ENCODE measurements at places on chromosomes 16 and 17. TPM values are rescaled to one million over a fixed set of nuclear protein-coding genes. Genes with fewer than 3 reads are reported as not detected.

DNA sequence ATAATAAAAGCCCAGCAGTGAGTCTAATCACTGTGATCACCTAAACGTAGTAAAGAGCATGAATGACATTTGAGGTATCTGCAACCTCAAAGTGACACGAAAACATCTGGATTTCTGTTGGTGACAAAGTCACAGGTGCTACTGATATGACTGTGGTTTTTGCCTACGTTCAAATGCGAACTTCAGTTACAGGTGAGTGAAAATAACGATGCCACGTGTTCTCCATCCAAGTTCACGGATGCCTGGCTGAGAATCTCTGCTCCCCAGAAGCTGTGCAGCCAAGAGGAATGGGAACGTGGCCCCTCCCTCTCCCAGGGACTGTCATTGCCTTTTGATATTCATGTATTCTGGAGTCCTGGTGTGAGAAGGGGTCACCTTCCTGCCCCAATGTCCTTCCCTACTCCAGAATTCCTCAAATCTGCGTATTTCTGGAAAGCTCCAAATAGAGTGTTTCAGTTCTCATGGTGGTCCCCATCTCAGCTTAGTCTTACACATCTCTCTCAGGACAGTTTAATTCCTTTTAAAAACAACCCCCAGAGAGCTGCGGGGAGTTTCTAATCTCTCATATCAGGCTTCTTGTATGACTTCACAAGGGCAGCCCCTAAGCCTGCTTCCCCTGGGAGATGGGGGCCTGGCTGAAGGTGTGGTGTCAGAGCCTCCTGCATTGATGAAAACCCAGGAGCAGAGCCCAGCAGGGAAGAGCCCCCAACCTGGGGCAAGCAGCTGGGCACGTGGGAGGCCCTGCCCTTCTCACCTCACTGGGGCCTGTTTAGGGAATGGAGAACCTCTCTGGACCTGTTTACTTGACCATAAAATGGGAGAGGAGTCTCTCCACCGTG lies 25.8 kb downstream of the PIK3R5 start:
- DNase-seq = no peak

Gene KIF18B
- polyA plus RNA-seq = 8.8 TPM

Gene CTRB2
- polyA plus RNA-seq = 0.23 TPM

DNA sequence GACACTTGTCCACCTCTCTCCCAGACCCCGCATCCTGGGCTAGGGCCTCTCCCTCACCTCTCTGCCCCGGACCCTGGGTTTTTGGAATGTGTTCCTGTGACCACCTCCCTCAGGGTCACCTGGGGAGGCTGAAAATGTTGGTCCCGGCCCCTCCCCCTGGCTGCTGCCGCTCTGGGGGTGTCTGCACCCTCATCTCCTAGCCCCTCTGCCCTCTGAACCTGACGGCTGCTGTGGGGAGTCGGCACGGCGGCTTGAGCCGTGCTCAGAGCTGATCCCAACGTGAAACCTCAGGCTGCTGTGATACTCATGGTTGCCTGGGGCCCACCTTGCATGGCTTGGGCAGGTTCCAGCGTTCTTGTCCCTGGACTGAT lies 42.8 kb downstream of the ADCY7 start:
- no peak for DNase-seq

- DNase-seq = no peak
Observed at GRCh38 chr17:57422574-57423164, 166.3 kb downstream of the MSI2 start.

DNA sequence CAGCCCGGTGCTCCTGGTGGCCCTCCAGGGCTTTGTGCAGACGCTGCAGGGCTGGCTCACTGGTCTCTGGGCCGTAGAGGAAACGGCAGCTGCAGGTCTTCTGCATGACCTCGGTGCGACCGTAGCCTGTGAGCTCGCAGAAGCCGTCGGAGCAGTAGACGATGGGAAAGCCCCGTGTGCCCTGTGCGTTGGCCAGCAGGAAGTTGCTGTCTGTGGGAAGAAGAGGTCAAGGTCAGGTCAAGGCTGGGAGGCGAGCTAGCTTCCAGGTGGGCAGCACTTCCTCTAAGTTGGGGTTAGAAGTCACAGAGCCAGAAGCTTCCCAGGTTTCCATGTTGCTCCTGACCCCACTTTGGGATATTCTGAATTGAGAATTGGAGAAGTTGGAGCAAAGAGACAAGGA lies 2.1 kb downstream of the KCNH4 start:
- DNase-seq = no peak

DNA sequence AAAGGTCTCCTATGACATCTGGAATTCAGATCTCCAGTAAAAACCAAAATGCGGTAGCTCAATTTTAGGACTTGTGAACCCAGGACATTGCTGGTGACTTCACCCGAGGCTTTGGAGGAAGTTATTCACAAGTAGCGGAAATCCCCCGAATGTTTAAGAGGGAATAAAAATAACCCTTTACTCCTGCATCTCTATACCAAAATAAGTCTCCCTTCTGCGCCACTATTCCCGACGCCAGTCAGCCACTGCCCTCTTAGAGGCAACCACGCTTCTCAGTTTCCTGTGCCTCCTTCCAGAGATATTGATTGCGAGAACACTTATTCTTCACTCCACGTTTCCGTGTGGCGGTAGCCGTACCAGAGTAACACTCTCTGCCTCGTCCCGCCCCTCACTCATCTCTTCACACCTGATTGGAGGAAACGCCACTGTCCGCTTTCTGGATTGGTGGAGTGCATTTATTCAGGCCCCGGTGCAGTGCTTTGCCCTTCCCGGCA lies 27.4 kb downstream of the EMP2 start:
- DNase-seq = no peak

- DNase-seq = no peak
Observed at GRCh38 chr17:73068322-73069153, 23.9 kb downstream of the SLC39A11 start.

Gene MPG
- 29.8 TPM for polyA plus RNA-seq

DNA sequence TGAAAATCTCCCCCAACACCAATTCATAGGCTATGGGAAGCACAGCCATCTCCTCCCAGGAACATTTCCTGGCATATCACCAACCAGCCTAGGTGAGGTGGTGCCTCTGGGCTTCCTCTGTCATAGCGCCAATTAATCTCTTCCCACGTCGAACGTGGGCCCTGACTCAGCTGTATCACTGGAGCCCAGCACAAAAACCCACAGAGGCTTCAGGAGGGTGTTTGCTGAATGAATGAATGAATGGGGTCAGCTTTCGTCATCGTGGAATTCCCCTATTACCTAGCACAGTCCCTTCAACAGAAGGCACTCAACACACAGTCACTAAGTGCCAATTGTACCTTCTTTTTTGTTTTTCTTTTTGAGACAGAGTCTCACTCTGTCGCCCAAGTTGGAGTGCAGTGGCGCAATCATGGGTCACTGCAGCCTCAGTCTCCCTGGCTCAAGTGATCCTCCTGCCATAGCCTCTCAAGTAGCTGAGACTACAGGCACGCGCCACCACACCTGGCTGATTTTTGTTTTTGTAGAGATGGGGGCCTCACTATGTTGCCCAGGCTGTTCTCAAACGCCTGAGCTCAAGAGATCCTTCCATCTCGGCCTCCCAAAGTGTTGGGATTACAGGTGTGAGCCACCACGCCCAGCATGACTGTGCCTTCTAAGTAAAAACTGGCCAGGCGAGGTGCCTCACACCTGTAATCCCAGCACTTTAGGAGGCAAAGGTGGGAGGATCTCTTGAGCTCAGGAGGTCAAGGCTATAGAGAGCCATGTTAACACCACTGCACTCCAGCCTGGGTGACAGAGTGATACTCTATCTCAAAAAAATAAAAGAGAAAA lies 4.1 kb downstream of the ZNF688 start:
- no peak for DNase-seq

Gene PABPN1L
- not detected for polyA plus RNA-seq

DNA sequence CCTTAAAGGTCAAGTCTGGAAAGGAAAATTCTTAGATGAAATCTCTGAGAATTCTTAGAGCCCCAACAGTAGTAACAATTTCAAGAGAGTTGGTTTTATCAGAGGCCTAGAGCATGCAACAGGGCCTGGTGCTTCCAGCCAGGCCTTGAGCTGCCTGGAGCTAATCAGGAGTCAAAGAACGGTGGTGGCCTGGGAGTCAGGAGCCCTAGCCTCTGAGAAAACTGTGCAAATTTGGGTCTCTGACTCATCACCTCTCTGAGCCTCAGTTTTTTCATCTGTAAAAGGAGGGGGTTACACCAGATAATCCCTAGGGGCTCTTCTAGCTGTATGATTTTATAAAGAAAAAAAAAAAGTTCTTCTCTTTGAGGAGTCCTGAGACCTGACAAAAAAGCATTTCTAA lies 227.3 kb upstream of the RPL38 start:
- DNase-seq = no peak

Gene SUMO2
- polyA plus RNA-seq = 309 TPM

Gene NPIPB4
- 83.9 TPM for polyA plus RNA-seq

Gene TPSB2
- 2.7 TPM for polyA plus RNA-seq

DNA sequence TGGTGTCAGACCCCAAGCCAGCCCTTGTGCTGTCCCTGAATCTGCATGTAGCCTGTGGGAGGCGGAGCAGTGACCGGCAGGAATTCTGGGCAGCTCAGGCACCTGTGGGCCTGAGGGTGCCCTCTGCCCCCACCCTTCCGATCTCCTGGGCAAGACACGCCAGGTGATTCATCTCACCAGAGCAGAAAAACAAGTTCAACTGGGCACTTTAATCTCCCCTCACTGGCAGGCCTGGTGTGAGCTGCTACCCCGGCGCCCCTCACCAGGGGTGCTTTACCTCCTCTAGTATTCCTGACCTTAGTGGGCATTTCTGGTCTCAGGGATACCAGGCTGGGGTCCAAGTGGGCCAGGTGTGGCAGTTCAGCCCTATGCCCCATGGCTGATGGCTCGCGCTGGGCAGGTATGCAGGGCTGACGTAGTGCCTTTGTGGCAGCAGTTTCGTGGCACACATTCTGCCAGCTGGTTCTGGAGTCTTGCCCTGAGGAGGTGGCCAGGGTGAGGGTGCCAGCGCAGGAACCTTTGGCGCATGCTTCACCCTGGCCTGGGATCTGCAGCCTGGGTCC lies 6.0 kb downstream of the ERBB2 start:
- no peak for DNase-seq

DNA sequence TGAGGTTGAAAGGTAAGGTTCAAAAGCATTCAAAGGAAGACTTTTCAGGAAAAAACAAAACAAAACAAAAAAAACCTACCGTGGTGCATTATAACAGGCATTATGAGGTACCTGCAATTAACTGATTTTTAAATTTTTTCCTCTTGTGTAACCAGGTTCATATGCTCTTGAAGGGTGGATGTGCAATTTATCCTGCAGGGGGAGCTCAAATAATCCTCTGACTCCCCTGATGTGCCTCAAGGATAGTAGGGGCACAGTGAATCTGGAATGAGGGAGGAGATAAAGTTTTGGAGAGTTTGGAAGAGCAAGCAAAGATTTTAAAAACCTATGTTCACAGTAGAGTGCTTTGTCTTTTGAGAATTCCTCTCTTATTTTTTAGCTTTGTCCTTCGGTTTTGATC lies 1349.4 kb downstream of the CDH8 start:
- DNase-seq = no peak

Gene PALB2
- polyA plus RNA-seq = 9.7 TPM

DNA sequence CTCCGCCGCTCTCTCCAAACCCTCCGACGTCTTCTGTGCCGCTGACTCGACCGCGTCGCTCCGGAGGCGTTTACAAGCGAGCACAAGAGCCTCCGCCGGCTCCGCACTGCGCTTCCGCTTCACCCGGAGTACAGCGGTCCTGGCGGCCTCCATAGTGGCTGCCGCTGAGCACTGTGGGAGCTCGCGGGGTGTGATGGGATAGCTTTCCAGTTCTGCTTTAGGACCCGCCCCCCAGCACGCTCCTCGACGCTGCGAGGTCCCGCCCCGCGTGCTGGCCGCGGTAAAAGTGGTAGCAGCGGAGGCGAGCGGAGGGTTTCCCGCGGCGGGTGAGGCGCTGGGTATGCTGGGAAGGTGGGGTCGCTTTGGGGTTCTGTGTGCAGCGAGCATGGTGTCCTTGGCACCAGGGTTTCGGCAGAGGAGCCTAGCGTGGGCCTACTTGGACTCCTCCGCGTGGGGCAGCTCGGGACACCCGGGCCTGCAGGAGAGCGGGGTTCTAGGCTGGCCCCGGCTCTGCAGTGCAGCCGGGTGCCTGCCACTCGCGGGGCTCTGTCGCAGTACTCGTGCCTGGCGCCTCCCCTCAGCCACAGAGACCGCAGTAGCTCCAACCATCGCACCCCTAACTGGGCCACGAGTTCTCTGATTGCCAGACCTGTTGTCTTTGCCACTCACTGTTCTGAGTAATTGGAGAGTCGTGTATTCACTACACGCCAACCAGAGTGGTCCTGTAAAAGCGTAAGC lies at the start of the genes PRMT7 and SLC7A6OS:
Gene PRMT7, plus strand, starts transcription at position 246 of the 738 bp plus-strand sequence. CDS start 4,961 bp downstream, outside the sequence.
Gene SLC7A6OS, minus strand, starts transcription at position 173 of the 738 bp plus-strand sequence. Its CDS starts 20 bp downstream, at position 153.
- DNase-seq = peak; percentile 93

Gene STX8
- polyA plus RNA-seq = 37.5 TPM

- DNase-seq = no peak
Observed at GRCh38 chr17:19897903-19898302, 30.2 kb upstream of the ULK2 start.

DNA sequence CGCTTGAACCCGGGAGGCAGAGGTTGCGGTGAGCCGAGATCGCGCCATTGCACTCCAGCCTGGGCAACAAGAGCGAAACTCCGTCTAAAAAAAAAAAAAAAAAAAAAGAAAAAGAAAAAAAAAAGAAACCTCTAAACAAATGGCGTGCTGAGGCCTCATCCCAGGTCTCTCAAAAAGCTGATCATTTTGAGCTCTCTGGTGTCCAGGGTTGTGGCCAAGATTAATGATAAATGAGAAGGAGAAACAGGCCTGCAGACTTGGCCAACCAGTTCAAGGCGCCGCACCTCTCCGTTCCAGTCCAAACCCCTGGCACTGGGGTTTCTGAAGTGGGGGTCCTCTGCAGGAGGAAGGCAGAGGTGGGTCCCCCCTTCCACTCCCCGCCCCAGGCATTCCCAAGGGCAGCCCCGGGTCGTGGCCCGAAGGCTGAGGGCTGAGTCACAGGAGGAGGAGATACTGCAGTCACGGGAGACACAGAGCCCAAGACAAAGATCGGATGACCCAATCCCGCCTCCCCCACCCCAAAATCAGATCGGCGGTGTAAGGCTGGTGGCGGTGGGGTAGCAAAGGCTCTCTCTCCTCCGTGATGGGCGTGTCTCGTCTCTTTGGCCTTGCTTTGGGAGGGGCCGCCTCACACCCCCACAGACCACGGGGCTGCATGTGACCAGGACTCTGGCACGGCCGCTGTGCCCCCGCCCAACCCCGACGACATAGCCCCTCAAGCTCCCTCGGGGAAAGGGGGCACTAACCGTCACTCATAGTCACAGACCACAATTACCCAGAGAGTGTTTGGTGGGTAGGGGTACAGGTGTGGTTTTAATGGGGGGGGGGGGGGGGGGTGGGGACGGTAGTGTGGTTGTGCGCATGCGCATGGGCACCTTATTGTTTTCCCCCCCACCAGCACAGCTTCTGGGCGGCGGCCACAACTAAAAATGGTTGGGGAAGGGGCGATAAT lies 1.1 kb downstream of the VAT1 start:
- DNase-seq = peak; percentile 70

Gene CCDC57
- polyA plus RNA-seq = 29.9 TPM

- DNase-seq = peak; percentile 68
Observed at GRCh38 chr16:15672514-15673167, 22.6 kb downstream of the NDE1 start.

Gene TM4SF5
- polyA plus RNA-seq = not detected

Gene PPL
- 1.7 TPM for polyA plus RNA-seq

Gene SPATA22
- 0.32 TPM for polyA plus RNA-seq

DNA sequence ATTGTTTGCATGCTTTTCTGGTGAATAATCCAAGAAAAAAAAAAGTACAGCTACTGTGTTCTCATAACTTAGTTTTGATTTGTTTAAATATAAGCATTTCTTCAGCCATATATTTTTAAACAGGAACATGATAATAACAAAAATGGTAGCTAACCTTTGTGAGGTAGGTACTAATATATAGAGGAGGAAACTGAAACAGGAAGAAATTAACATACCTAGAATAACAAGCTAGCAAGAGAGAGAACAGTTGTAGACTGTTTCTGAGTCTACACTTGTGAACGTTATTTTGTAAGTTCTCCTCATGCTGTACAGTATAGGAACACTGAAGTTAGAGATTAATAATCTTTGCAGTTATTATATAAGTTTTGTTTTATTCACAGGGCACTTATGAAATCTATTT lies 49.3 kb downstream of the NSRP1 start:
- DNase-seq = no peak
